ENCODE measurements at places on chromosomes 5 and 9.

- DNase-seq, result no peak
Measured at GRCh38 chr5:143576711-143577484, 173.4 kb upstream of the NR3C1 start.

DNA sequence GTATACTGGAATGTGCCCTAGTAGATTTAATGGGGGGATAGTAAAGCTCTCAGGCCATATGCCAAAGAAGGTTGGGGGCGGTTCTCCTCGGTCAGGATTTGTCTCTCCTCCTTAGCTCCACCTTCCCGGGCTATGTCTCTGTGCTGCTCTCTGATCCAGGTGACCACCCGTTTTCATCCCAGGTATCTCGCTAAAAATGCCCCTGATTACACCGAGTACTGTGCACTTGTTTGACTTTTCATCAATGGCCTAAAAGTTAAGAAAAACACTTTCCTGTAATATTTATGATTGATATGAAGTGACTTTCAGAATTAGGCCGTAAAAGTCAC lies 724 bp downstream of the NDUFS6 start:
- DNase-seq, result peak; percentile 50

- peak; percentile 73 for DNase-seq
Measured at GRCh38 chr5:41787265-41787664, 83.0 kb downstream of the OXCT1 start.

- DNase-seq, result no peak
Measured at GRCh38 chr5:63629951-63630630, 332.2 kb downstream of the HTR1A start.

- no peak for DNase-seq
Measured at GRCh38 chr5:174284873-174285272, 239.4 kb downstream of the NSG2 start.

DNA sequence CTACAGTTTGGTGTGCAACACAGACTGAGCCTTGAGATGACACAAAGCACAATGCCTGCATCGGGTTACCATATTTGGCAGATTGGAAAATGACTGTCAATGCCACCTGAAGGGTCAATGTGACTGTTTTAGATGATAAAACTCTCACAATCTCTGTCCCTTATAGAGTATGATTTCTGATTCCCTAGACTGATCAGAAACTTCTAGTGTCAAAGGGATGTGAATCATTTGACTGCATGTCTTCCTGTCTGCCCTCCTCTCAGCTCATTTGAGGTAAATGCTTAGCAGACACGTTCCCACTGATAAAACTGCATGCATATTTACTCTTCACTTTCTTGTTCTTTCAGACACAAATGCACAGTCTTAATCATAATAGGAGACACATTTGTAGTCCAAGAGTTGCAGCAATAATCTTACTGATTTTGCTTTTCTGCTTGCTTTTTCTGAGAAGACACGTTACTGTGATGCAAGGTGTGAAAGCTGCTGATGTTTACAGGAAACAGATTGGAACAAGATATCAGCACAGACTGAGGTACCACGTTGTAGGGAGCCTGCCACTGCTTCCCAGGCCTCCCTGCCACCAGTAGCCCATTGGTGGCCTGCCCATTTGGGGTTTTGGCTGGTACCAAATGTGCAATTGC lies 77.8 kb downstream of the GCNT4 start:
- DNase-seq, result no peak

- DNase-seq, result peak; percentile 63
Measured at GRCh38 chr5:163564321-163564938, 59.0 kb downstream of the MAT2B start.

- DNase-seq, result peak; percentile 62
Measured at GRCh38 chr9:1869843-1870242, 145.3 kb upstream of the SMARCA2 start.

- no peak for DNase-seq
Measured at GRCh38 chr5:130386155-130386554, 481.9 kb downstream of the CHSY3 start.

DNA sequence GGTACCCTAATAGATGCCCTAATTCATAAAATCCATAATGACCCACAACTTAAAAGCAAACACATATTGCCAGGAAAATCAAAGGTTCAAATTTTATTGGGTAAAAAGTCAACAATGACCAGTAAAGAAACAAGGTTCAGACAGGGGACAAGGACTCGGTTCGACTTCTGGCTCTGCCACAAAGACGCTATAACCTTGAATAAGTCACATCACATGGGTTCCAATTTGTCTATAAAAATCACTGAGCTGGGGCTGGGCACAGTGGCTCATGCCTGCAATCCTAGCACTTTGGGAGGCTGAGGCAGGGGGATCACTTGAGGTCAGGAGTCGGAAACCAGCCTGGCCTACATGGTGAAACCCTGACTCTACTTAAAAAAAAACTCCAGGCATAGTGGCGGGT lies 80.5 kb downstream of the SERINC5 start:
- DNase-seq, result no peak
